ENCODE measurements at places on chromosomes 4 and X.

DNA sequence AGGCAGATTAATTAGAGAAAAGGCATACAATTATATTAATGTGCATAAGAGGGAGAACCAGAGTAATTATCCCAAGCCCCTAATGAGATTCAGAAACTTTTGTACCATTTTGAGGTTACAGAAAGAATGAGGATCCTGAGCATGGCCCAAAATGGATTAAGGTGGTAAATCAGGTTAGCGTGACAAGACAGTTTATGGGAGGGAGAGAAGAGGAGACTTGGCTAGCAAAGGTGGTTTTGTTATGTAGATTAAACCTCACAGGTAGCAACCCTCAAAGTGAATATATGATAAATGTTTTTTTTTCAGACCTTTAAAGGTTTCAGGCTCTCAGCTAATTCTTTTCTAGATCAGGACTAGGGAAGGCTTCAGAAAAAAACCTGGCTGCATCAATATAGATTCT lies 781.8 kb downstream of the FAM133A start:
- no peak for DNase-seq

DNA sequence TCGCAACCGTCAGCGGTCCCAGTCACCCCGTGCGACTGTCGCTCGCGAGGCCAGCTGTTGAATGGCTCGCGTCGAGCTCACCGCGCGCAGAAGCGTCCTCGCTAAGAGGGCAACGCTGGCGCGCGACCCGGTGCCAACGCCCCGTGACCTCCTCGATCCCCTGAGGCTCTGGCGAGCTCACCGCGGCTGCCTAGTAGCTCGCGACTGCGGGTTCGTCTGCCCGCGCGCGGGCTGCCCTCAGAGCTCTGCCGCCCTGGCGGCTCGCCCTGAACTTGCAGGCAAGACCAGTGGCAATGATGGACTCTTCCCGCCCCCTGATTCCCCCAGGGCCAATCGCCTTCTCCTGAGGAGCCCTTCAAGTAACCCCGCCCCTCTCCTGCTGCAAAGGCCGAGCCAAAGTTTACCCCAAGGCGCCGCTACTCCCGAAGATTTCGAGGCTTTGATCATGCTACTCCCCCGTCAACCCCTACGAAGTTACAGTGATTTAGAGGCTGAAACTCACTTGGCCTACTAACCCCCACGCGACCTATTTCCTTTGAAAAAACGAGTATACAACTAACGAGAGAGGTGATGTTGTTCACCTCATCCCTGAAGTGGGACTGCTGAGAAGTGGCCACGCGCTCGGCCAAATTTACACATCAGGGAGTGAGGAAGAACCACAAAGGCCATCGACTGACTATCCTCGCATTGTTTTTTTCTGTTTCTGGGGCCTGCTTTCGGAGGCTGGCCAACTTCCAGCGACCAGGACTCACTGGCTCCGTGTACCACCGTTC lies 37.5 kb downstream of the PGRMC1 start:
- DNase-seq = no peak

GRCh38 chr4:173398779-173399415 lies at the start of gene SCRG1:
TSS of gene SCRG1 (minus strand) at chr4:173399116. CDS start at chr4:173391414, 7,702 bp downstream.
- no peak for DNase-seq

DNA sequence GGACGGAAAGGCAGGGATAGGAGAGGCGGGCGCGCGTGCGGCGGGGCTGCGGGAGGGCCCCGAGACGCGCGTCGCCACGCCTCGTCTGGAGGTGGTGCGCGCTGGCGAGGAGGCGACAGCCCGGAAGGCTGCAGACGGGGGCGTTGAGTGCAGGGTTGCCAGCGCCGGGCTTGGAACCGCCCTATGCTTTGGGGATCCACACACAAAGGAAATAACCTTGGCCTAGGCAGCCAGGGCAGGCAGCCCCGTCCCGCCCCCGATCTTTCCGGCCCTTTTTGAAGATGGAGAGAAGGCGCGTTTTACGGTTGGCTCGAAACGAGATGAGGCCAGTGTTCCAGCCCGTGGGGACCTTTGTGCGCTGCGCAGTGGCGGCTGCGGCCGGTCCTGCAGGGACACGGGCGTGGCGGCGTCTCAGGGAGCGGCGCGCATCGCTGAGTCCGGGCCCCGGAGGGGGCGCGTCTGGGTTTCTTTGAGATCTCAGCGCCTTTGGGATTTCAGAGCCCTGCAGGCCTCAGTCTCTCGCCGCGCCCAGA lies 50.8 kb upstream of the TRIM2 start:
- no peak for DNase-seq

DNA sequence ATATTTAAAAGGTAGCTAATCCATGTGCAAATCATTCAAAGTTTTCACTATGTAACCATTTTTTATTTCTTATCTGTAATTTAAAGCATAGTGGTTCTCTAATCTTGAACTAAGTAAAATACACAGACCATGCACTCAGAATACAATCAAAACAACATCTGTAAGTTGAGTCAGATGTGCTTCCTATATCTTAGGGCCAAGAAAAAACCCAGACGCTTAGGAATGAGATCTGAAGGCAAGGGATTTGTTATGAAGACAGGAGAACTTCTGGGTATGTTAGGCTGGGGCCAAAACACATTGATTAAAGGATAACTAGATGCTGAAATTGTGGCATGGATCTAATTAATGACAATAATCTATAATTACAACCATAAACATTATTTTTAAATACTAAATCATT lies 120.3 kb downstream of the PDE5A start:
- no peak for DNase-seq

DNA sequence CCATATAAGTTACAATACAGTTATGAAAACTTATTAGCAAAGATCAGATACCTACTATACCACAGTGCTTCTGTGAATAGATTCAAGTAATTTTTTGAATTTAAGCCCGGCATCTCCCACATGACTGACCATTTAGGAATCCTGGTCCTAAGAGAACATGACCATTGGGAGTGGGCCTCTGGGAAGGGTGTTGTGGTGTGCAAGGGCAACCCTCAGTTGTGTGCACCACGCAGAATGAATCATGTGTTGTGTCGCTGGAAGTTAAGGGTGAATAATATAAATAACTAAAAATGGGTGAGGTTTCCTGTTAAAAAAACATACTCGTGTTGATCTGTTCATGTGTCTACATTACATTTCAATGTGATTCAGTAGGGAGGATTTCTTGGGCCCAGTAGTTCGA lies 15.5 kb downstream of the CPE start:
- DNase-seq = peak; percentile 81

- no peak for DNase-seq
These were observed 50.0 kb downstream of the C4orf50 start for GRCh38 chr4:5968246-5968645.

DNA sequence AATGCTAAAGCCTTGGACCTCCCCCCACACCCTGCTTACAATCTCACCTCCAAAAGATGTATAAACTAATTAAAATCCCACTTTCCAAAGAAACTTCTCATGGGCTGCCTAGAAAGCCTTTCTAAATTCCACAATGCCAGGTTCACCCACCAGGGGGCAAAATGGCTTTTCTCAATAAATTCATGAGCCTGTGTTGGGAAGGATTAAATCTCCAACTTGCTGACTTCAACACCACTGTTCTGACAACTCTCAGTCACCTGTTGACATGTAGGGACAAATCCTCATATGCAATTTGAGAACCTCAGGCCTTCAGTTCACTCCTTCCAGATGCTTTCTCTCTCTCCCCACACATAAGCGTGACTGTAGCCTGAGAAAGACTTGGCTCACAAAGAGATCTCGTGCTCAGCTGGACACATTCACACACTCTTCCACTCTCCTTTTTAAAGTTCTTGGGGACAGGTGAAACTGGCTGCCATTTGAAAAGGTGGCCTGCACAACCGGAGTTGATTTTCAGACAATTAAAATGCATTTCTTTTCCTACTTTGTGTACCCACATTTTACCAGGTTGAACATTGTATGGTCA lies 88.6 kb upstream of the PRPS2 start:
- no peak for DNase-seq
